ENCODE measurements at places on chromosomes 12 and 14.

DNA sequence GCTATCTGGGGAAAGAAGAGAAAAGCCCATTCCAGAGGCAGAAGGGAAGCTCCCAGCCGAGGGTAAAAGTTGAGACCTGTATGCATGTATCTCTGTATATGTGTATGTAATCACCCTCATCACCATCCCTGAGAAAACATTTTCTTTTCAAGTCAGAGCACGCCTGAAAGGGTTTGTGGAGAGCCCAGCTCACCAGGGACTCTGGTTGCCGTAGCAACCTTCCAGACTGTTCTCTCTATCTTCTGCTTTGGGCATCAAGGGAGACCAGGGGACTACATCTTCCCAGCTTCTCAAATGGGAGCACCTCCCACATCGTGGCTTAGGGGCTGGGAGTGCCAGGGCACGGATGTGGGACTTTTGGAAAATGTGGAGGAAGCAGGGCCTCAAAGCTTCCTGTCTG is 93.5 kb downstream of the GALNT8 start:
- DNase-seq, result no peak

- DNase-seq, result no peak
Observed at GRCh38 chr12:130714091-130714590, 2.0 kb downstream of the RIMBP2 start.

DNA sequence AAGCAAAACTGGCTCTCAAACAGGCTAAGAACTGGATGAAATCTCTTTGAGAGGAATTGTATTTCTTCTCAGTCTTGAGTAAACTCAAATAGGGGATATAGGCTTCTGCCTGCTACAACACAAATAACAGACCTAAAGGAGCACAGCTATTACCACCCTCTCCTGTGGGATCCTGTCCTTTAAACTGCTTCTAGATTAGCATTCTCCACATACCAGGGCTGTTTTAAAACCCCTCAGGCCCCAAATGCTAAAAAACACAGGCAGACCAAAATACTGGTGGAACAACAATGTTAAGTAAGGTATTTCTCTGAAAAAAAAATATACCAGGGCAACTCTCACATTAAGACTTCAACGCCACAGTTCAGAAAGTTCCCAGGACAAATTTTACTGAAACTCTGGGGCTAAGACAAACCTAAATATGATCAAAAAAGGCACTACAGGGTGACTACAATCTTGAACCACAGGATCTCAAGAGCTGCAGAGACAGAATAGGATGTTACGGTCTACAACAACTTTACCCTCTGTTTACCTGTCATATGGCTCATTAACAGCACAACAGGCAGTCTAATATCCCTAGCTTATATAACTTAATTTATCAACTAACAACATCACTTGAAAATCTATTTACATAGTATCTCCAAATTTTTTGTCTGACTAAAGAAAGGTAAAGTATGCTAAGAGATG is 7.2 kb downstream of the CPNE8 start:
- no peak for DNase-seq

- no peak for DNase-seq
Observed at GRCh38 chr12:12839873-12840579, 26.9 kb downstream of the DDX47 start.

- no peak for DNase-seq
Observed at GRCh38 chr12:20144341-20144740, 224.0 kb upstream of the PDE3A start.

GRCh38 chr14:96616161-96616721 is 114.1 kb downstream of the PAPOLA start:
- DNase-seq, result no peak

DNA sequence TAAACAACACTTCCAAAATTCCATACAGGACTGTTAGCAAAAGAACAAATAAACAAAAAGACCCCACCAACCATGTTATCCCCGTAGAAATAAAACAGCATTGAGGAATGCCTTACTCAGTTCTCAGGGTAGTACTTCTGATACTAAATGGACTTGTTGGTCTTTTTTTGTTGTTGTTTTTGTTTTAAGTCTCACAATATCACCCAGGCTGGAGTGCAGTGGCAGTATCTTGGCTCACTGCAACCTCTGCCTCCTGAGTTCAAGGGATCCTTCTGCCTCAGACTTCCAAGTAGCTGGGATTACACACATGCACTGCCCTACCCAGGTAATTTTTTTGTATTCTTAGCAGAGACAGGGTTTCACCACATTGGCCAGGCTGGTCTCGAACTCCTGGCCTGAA is 17.1 kb downstream of the HNRNPC start:
- no peak for DNase-seq

DNA sequence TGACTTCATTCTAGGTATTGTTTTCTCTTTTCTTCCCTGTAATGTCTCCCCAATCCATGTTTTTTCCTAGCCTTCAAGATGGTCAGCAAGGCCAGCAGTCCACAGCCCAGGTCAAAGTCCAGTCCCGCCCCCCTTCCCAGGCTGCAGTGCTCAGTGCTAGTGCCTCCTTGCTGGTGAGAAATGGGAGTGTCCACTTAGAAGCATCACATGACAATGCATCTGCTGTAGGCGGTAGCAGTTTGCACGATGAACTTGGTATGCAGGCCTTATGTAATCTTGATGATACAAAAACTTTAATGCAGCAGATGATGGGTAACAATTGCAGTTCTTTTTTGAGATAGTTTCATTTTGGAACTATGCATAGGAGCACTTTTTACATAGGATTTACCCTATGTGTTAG is 88.4 kb downstream of the PCNX1 start:
- DNase-seq, result no peak

DNA sequence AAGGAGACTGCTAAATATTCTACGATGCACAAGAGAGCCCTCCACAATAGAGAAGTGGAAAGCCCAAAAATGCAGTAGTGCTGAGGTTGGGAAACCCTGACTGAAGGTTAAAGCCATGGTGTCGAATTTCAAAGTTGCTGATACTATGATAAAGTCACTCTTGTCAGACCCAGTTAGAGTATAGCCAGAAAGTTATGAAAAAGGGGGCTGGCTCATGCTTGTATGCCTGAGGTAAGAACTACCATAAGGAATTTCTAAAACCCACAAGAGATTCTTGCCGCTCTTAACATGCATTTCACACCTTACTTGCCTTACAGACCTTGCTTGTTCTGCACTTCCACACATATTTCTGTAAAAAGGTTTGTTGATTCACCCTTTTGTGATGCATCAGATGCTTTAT is 184.6 kb downstream of the SLC6A15 start:
- DNase-seq, result no peak

DNA sequence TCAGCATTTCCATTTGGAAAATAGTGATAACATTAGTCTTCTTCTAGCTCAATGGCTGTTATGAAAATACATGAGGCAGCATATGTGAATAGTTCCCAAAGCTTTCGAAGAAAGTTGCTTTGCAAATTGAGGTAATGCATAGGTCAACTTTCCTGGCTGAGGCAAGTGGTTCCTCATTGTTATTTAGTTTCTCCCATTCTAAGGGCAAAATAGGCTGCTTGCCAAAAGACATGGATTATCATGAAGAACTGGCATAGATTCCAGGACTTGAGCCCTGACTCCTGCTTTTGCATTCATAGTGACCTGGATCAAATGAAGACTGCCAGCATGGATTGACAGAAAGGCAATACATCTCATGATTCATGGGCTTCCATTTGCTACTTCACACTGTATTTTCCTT is 35.7 kb downstream of the LRFN5 start:
- DNase-seq, result no peak

GRCh38 chr12:73445658-73446324 is 1091.8 kb upstream of the ATXN7L3B start:
- DNase-seq, result no peak

GRCh38 chr14:74618078-74618952 is 6.3 kb upstream of the LTBP2 start:
- peak; percentile 40 for DNase-seq

- no peak for DNase-seq
Observed at GRCh38 chr14:26984311-26985177, 386.7 kb upstream of the NOVA1 start.

DNA sequence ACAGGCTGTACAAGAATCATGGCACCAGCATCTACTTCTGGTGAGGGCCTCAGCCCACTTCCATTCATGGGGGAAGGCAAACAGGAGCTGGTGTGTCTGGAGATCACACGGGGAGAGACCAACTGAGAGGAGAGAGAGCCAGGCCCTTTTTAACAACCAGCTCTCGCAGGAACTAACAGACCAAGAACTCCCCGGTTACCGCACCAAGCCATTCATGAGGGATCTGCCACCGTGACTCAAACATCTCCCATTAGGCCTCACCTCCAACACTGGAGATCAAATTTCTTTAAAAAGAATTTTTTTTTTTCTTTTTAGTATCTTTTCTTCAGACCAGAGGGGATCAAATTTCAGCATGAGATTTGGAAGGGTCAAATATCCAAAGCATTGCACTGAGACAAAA is 16.7 kb upstream of the AQP2 start:
- DNase-seq, result no peak

- no peak for DNase-seq
Observed at GRCh38 chr12:12925388-12925787, 26.6 kb downstream of the GPRC5D start.

GRCh38 chr12:93322784-93323183 is 54.9 kb upstream of the NUDT4 start:
- no peak for DNase-seq

- DNase-seq, result no peak
Observed at GRCh38 chr14:45120096-45120495, 14.2 kb downstream of the FKBP3 start.

DNA sequence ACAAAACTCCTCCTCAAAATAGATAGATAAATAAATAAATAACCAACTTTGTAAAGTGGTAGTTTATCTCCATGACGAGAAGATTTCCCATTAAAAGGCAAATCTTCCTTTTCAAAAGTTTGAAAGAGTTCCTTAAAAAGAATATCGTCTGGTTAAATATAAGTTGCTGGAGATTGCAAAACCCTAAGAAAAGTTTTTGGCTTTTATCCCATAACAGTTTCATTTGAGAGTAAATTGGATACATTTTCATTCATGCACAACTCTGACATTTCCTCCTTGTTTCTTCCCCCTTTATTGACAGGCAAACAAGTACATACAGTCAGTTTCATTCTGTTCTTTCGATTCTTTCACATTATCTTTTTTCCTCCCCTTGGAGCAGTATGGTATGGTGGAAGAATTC is 45.4 kb upstream of the BTG1 start:
- no peak for DNase-seq

- DNase-seq, result no peak
Observed at GRCh38 chr14:39762576-39763401, 330.6 kb upstream of the FBXO33 start.

DNA sequence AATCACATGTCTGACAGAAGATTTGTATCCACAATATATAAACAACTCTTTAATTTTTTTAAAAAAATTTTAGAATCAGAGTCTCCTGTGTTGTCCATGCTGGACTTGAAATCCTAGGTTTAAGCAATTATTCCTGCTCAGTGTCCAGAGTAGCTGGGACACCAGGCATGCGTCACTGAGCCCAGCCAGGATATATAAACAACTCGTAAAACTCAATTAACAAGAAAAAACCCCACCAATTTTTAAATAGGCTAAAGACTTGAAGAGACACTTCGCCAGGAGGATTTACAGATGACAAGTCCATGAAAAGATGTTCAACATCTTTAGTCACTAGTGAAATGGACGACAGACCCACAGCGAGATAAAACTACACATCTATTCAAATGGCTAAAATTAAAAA is 2.0 kb upstream of the SCN8A start:
- DNase-seq, result no peak

DNA sequence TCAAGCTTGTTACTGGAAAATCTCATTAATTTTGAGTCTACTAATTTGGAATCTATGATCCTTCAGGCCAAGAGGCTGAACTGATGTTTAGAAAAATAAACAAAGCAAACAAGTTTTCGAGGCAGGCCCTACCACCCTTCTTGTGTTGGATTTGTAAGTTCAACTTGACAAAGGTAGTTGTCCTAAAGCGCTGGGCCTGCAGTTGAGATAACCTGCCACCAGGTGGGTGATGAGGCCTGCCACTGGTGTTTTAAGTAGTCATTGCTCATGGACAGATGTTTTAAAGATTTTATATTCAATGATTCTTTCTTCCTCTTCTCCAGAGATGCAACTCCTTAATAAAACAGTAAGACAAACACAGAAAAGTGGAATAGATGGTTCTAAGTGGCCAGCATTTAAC is 19.4 kb downstream of the ACVRL1 start:
- peak; percentile 18 for DNase-seq

- no peak for DNase-seq
Observed at GRCh38 chr14:47261350-47261749, 414.1 kb downstream of the MDGA2 start.

DNA sequence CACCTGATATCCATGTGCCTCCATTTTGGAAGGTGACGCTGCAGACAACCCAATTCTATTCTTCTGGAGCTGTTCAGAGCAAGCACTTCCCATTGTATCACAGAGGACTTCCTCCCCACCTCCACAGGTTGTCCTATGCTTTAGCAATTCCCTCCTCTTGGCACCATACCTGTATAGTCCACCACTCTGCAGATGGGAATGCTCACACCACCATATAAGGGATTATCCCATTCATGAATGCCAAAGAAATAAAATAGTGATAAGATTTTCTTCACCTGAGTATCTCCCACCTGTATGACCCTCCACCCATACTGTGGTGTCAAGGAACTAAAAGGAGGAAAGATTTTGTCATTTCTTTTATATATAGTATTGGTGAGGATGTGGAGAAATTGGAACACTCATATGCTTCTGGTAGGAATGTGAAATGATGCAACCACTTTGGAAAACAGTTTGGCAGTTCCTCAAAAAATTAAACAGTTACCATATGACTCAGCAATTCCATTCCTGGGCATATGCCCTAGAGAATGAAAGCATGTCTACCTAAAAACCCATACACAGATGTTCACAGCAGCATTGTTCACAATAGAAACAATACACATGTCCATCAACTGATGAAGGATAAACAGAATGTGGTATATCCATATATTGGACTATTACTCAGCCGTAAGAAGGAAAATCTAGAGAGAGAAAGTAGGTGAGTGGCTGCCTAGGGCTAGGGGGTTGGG is 75.2 kb downstream of the FIGNL2 start:
- DNase-seq, result no peak

DNA sequence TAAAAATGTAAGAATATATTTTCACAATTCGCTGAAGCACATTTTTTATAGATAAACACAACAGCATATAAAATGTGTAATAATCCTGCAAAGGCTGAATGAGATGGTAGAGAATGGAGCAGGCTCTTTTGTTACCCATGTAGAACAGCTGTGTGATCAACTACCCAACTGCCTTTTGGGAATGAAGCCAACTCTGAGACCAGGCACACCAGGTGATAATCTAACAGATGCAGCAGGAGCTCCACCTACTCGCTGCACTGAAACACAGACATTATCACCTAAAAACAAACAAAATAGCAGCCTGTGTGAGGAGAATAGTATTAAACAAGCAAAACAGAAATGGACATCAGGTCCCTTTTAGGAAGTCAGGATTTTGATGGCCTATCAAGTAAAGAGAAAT is 183.3 kb downstream of the CCDC59 start:
- no peak for DNase-seq

- DNase-seq, result no peak
Observed at GRCh38 chr14:68172627-68173026, 353.0 kb downstream of the RAD51B start.

DNA sequence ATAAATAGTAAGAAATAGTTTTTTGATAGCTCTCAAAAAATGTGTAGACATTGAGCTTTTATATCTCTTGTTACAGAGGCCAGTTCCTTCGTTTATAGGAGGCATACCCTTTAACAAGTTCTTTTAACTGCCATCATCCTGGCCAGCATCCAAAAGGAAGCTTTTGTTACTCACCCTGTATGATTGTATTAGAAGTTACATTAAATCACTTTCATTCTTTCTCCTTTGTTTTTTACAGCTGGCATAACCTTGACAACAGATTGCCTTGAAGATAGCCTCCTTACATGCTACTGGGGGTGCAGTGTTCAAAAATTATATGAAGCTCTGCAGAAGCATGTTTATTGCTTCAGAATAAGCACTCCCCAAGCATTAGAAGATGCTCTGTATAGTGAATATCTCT is 20.1 kb downstream of the CGRRF1 start:
- DNase-seq, result no peak

All from activated T-helper 2 cell treated with anti-CD3 and anti-CD28 coated beads, Interferon-gamma antibody, Interleukin-2, Interleukin-4, amounts not matched to agents 10 μg/mL and 5 μg/mL and 100 μg/mL, durations not matched to agents 14 hours and 24 hours and 36 hours (primary cell).